ENCODE measurements at places on chromosomes 16 and 17.

- DNase-seq, result no peak
Measured at GRCh38 chr16:71258372-71258771, 27.9 kb upstream of the HYDIN start.

- DNase-seq, result peak; percentile 87
Measured at GRCh38 chr17:71338396-71338795, 782.4 kb upstream of the SOX9 start.

DNA sequence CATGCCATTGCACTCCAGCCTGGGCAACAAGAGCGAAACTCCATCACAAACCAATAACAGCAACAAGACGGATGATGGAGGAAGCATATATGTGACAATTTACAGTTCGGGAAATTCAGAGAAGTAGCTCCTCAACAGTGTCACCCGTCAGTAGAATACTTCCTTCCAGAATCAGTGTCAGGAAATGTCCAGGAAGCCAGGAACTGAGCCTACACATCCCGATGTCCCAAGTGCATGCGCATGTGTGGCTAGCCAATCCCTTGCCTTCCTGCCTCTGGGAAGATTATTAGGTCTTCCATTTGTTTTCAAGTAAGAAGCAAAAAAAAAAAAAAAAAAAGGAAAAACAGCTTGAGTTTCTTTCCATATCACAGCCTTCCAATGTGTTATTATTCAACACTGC, 1.4 kb upstream of the PITPNC1 start:
- no peak for DNase-seq

GRCh38 chr17:21242026-21242697, 11.0 kb downstream of the NATD1 start:
- no peak for DNase-seq

DNA sequence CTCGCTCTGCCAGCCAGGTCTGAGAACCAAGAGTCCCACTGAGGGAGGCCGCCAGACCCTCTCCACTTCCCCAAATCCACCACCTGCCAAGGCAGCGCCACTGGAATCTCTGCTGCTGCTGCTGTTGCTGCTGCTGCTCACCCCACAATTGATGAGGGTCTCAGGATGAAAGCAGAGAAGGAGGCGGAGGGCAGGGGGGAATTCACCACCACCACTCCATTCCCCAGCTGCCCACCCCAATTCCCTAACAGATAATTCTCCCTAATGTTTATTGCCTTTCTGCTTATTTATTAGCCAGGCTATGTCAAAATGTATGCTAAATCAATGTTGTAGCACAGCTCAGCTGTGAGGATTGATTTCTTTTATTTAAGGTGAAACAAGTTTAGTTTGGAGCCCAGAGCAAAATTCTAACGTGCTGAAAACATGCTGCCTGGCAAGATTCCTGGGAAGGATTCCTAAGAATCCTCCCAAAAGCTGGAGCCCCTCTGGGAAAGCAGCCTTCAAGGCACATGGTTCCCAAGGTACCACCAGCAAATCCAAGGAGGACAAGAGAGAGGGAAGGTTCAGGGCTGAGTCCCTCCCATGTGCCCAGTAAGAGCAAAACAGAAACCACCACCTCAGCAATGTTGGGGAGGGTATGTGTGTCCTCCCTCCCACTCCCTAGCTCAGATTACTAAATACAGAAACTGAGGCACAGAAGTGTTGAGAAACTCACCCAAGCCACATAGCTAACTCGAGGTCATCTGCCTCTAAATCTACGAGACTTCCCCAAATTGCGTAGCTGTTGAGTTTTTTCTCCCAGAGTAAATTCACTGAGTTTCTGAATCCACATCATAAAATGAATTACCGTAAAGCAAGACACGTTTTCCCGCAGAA, 12.2 kb upstream of the CDH5 start:
- peak; percentile 24 for DNase-seq

DNA sequence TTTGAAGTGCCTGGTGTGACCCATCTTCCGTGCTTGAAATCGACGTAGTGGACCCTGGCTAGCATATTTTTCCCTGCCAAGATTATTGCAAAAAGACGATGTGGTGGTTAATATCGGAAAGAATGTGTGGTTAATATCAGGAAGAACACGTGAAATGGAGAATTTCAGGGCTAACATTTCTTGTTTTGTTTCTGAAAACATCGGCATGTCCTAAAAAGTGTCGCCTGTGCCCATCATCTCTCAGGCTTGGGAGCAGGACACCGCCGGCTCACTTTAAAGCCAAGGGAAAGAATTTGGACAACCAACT, 345 bp upstream of the DCXR start:
- no peak for DNase-seq

DNA sequence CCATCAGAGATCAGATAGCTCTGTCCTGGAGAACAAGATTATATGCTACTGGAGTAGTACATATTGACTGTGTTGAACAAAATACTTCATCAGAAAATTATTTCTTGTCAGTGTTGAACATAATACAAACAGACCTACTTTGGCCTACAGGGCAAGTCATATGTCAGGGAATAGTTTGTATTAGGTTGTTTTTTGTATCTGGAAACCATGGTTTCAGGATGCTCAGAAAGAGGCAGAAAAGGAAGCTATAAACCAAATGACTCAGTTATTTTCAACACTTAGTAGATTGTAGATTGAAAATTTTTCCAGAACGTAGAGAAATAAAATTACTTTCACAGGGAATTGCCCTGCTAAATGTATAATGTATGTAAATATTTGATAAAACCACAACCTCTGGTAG, 198.4 kb downstream of the CYB561 start:
- no peak for DNase-seq

DNA sequence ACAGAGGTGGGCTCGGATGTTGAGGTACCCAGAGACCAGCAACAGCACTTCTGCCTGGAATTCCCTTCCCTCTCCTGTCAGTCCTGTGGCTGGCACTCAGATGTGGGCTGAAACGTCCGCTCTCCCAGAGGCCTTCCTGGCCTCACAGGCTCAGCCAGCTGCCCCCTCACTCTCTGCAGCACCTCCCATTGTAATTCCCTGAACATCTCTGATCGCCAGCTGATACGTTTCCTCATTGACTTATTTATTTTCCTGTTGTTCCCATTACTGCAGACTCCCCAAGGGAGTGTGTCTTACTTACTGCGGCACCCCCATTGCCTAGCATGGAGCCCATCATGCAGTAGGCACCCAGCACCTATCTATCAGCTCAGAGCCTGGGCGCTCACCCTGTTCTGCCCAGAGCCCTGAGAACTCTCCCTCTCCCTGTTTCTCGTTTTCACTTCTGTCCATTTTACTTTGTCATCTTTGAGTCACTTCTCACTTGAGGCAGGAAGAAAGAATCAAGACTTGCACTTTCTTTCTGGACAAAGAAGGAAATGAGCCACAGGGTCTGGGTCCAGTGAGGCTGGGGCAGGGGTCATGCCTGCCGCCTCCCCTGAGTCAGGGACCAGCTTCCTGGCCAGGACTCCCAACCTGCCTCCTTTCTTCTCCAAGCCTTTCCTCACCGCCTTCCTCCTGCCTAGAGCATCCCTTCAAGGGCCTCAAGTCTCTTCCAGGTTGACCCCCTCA, 10.2 kb downstream of the CDH5 start:
- peak; percentile 42 for DNase-seq

- no peak for DNase-seq
Measured at GRCh38 chr17:74094651-74095050, 108.8 kb upstream of the RPL38 start.

DNA sequence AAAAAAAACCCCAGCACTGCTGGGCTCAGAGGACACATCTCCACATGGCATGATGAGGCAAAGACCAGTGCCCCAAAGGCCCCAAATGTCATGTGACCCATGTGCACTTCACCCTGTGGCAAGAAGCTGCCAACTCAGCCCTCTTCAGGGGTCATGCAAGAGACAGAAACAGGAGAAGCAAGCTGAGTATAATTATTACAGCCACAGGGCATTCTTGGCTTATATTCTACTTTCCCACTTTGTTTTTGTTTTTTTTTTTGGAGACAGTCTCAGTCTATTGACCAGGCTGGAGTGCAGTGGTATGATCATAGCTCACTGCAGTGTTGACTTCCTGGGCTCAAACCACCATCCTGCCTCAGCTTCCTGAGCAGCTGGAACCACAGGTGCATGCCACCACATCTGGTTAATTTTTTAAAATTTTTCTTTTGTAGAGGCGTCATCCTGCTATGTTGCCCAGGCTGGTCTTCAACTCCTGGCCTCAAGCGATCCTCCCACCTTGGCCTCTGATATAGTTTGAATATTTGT, 32.7 kb upstream of the LITAF start:
- DNase-seq, result peak; percentile 55

DNA sequence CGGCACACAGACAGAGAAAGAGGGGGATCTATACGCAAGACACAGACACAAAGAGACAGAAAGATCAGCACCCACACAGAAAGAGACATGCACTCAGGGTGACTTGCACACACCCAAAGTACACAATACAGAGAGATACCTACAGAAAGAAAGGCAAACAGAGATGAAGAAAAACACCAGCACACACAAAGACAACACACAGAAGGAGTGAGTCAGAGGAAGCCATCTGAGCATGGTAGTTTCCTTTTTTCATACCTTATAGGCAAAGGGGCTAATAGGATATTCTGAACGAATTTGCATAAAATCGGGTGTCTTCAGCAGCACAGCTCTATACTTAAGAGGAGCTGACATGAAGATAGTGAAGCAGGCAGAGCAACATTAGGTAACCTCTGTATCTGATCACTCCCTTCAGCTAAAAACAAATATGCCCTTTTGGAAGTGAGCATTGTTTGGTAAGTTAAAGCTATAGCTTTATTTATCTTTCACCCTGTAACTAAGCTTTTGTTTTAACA, 198.6 kb downstream of the AATF start:
- DNase-seq, result no peak

Data from MV-4-11 (cell line).